WTC11 (cell line): ENCODE measurements at places on chromosomes 7 and 10.

- no peak for DNase-seq
Measured at GRCh38 chr7:54015251-54015650, 526.9 kb upstream of the VSTM2A start.

DNA sequence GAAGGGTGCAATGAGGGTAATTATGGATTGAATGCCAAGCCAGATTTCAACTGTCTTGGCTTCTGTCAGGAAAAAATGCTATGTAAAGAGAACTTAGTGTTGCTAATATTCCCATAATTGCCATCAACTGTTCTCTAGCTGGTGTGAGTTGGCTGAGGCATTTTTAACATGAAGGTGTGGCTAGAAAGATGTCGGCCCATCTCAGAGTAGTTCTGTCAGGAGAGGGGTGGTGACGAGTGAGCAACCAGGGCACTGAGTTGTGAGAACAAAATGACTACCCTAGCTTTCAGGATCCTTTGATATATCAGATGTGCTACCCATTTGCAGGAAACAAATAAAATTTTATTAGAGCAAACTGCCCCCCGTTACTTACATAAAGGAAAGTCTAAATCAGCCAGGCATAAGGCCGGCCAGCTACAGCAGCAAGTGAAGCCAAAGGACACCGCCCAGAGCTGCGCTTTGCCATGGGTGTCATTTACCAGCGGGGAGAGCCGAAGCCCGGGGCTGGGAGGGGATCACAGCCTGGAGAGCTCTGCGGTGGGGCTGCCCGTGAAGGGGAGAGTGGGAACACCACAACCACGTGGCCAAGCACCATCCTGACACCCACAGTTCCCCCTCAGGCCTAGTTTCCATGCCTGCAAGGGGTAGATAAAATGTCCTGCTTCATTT lies 141.4 kb downstream of the ICA1 start:
- no peak for DNase-seq

GRCh38 chr7:138864667-138865066 lies 66.7 kb upstream of the ATP6V0A4 start:
- no peak for DNase-seq

GRCh38 chr10:1215862-1216573 lies 159.8 kb downstream of the WDR37 start:
- no peak for DNase-seq

- no peak for DNase-seq
Measured at GRCh38 chr7:95997632-95998031, 225.3 kb downstream of the DYNC1I1 start.

DNA sequence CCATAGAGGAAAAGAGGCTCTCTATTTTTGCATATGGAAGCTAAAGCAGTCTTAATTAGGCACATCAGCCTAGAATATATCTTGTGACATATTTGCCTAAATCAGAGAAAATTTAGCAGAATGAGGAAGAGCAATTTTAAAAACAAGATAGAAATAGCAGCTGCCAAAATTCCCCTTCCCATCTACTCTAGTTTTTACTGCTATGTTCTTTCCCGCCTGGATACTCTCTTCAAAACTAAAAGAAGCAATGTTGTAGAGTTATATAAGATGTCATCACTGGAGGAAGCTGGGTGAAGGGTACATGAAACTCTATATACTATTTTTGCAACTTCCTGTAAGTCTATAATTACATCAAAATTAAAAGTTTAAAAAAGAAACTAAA lies 87.0 kb downstream of the ARMH3 start:
- no peak for DNase-seq

DNA sequence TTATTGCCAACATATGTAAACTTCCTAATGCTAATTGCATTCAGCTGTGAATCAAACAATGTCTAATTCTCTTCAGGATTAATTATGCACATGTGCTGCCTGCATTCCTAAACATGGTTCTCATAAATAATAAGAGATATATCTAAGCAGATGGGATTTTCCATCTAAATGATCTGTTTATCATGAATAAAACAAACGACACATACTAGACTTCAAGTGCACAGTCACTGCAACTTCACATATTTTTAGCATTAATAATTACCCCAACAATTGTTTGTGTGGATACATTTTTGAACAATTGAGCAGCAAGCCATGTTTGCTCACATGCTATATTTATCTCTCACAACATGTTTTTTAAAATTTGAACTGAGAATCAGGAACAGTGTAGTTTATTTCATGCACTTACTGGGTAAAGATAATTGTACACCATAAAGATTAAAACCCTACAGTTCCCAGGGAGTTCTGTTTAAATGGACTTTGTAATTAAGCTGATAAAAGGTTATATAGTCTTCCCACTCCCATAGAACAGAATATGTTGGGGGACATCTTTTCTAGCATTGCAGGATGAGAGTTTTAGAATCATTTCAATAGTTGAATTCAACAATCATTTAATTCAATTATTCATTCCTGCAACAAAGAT lies 378.5 kb downstream of the MDFIC start:
- no peak for DNase-seq
